ENCODE measurements at places on chromosomes 1 and 21.

DNA sequence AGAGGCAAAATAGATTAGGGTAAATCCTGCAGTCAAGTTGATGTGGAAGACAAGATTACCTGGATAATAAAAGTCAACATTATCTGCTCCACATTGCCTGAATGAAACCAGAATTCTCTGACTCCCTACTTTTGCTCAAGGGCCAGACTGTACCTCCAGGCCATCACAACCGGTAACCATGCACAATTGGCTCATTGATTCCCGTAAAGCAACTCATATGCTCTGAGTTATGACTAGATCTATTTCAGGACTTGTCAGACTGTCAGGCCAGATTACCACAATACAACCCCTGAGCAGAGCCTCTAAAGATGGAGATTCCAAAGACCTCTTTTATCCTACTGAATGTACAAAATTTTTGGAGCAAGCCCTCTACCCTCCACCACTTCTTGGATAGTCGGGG is 90.4 kb downstream of the ODF2L start:
- DNase-seq: no peak

GRCh38 chr1:111227851-111228747 is 586 bp downstream of the CHI3L2 start:
- DNase-seq: no peak

DNA sequence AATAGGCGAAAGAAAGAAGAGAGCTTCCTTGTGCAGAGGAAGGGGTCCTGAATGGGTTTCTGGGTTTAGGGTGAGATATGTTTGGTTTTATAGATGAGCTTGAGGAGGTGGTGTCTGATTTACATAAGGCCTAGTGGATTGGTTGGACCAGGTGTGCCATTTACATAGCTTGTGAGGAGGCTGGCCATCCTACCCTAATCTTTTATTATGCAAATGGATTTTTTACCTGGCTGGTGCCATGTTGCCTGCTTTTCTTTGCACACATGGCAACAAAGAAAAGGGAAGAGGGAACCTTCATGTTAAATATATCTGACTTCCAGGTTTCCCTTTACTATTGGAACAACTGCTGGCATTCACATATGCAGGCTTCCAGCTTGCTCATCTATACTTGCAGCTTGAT is 585.3 kb downstream of the PTPRU start:
- DNase-seq: no peak

DNA sequence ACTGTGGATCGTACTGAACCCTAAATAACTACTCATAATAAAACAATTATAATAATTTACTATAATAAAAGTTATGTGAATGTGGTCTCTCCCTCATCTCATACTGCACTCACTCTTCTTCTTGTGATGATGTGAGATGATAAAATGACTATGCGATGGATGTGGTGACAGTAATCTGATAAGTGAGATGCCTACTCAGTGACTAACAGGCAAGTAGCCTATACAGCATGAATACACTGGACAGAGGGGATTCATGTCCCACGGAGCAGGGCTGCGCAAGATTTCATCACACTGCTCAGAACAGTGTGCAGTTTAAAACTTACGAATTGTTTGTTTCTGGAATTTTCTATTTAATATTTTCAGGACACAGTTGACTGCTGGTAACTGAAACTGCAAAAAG is 304.0 kb downstream of the DUSP10 start:
- DNase-seq: no peak

DNA sequence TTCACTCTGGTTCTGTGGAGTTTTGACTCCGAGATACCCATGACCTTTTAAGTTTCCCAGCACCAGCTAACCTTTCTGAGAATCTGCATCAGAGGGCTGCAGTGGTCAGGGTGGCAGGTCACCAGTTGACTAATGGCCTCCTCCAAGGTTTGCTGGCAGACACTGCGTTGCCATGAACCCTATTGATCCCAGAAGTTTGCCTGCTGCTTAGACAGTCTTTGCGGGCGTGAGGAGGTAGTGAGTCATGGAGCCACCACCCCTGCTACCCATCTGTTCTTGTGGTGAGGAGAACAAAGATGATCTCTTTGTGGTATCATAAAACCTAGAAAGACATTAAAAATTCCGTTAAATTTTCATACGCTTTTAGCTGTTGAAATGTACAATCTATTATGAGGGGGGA is 180.4 kb downstream of the FGGY start:
- DNase-seq: no peak

GRCh38 chr1:158028969-158029368 is 35.5 kb downstream of the KIRREL1 start:
- DNase-seq: no peak

DNA sequence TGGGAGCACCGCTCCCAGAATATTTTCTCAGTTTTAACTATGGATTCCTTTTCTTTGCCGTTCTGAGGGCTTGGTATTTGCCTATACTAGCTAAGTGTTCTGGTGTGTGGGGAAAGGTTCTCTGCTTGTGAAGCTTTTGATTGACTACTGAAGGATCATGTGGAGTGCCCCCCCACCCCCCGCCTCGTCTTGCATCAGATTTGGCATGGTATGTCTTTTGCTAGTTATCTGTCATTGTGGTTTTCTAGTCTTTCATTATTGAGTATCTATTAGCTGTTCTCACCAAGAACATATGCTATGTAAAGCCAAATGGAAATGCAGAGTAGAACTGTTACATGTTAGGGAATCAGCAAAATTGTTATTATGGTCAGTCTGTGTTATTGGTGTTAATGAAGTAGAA is 58.3 kb downstream of the MACF1 start:
- no peak for DNase-seq

DNA sequence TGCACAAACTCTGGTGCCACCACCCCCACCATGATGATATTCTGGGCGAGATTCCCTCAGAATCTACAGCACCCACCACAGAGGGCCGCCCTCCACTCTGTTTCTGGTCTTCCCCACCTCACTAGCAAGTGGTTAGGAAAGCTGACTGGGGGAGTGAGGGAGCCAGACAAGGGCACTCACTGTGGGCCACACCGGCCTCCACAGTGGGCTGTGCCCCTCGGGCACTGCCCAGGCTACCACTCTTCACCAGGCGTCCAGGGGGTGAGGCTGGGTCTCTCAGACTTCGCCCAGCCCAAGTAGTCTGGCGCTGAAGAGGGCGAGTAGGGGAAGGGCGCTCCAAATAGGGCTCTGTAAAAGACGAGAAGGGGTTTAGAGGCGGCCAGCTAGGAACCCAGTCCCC is 11.2 kb upstream of the GATAD2B start:
- no peak for DNase-seq

DNA sequence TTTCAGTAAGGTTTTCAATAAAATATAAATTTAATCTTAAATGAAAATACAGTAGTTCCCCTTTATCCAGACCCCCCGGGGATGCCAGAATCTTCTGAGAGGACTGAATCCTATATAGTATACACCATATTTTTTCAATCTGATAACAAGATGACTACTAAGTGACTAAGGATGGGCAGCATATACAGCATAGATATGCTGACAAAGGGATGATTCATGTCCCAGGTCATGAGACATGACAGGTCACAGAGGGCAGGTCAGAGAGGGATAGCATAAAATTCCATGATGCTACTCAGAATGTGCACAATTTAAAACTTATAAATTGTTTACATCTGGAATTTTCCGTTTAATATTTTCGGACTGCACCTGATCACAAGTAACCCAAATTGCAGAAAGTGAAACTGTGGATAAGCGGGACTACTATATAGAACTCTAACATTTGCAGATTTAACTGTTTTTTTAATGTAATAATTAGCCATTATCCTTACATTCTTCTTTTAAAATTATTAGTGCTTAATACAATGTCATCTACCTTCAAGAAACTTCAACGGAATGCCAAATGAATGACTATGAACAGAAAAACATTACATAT is 48.8 kb downstream of the LRRC40 start:
- no peak for DNase-seq

GRCh38 chr1:59308839-59309238 is 11.9 kb downstream of the FGGY start:
- DNase-seq: no peak

DNA sequence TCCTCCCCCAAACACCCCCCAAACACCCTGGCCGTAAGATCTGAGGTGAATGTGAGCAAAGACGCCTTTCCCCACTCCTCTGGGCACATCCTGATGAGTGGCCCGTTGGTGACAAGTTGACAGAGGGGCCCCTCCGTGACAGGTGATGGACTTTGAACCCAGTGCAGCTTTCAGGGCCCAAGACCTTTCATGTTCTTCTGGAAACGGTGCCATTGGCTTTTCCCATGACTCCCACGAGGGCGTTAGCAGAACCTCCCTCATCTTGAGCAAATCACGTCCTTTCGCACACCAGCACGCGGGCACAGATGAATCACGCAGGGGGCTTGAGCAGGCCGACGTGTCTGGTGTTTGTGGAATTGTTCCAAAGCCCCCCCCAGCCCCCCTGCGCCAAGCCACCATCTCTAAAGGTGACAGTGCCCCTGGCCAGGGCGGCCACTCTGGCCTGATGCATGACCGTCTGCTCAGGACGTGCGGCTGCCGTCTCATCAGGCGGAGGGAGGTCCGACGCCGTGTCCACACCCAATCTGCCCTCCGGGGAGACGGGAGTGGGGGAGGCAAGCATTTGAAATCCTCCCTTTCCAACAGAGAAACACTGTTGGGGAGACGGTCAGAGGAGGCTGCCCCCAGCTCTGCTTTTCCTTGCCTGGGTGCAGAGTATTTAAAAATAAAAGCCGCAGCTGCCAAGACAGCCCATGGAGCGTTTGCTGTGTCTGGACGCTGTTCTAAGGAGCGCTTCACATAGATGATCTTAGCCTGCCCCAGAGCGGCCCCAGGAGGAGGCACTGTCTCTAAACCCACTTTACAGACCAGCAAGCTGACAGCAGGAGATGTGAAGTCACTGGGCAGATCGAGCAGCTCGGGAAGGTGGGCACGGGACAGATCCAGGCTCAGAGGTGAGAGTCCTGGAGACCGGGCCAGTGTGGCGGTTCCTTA is 98.3 kb upstream of the ARHGEF16 start:
- DNase-seq: no peak

DNA sequence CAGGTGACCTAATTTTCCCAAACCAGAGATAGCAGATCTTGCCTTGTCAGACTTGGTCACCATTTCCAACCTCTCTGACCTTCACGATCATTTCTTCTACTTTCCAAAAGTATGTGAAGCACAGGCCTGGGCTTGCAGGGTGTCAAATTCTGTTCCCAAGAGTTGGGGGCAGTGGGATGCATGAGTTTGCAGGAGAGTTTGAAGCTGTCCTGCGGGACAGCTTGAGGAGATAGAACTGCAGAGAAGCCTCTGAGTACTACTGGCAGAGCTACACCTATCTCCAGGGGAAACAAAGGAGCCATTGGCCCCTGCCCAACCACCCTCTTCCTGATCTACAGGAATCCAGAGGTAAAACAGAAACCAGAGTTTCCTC is 11.3 kb downstream of the TXNIP start:
- DNase-seq: no peak

DNA sequence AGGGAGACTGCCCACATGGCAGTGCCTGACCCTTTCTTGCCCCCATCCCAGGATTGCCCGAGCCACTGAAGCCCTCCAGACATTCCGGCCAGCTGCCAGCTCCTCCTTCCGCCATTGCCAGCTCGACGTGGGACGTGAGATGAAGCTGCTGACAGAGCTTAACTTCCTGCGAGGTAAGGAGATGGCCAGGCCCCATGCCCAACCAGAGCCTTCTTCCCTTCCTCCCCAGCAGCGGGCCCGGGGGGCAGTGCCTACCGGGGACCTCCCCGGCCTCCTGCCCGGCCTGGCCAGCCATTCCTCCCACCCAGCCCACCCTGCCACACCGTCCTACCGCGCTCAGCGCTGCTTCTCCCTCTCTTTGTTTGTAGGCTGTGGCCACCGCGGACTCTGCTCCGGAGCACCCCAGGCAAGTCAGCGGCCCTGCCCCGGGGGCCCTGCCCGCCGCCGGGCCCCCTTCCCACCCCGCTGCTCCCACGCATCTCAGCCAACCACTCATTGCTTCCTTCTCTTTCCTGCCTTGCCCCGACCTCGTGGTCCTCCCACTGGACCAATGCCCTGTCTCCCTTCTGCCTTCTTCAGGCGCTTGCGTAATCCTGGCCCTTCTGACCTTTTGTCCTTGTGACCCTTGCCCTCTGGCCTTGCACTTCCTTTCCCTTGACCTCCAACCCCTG is 4.9 kb downstream of the TRIM46 start:
- no peak for DNase-seq

GRCh38 chr1:17826165-17826488 is 71.0 kb downstream of the ACTL8 start:
- peak; percentile 33 for DNase-seq

- DNase-seq: no peak
Observed at GRCh38 chr1:53390261-53390660, 62.4 kb upstream of the LRP8 start.

DNA sequence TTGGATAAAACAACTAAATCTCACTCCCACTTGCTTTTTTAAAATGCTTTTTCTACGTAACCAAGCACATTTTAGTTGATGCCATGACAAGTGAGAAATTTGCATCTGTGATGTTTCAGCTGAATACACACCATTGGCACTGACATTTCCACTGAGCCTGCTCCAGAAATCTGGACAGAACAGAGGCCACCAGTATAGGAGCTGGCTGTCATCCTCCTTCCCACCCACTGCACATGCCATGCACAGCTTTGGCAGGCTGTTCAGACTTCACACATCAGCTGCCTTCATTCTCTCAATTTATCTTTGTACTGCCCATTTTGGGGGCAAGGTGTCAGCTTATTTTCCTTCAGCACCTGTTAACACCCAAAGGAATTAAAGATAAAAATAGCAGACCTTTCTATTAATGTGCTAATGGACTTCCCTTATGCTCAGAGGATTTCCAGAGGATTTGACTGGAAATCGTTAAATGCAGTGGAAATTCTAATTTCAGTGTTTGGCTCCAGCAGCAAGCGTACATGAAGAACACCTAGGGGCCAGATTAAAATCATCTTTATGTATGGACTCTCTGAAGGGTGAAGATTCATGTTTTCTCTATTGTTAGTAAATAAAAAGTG is 12.9 kb upstream of the PODN start:
- DNase-seq: peak; percentile 47

GRCh38 chr1:32622806-32623681 is 27.3 kb downstream of the ZBTB8OS start:
- no peak for DNase-seq

DNA sequence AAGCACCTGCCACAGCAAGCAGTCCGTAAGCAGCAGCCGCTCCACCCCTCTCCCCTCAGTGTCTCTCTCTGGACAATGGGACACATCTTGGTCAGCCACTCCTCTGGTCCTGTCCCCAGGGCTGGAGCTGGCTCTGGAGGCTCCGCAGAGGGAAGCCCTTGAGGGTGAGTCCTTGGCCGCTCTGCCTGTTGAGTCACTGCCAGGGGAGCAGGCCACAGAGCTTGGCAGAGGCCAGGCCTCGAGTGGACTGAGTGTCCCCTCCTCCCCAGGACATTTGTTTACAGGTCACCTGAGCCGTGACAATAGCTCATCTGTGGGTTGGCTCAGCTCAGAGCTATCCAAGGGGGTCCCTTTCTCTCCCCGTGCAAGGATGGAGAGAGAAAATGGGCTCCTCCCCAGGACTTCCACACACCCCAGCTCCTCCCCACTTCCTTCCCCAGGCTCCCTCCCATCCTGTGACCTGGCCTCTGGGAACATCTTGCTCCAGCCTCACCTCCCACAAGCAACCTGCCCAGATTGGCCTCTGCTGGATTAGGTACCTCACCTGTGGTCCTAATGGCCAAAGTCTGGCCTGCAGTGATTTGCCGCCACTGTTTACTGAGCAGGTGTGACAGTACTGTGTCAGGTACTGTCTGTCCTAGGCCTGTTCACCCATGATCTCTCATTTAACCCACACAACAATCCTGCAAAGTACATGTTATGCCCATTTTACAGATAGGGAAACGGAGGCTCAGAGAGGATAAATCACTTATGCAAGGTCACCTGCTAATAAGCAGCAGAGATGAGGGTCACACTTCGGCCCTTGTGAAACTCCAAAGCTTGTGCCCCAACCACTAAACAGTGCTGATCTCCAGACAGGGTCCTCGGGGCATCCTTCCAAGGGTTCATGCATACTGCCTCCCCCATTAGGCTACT is 4.8 kb downstream of the FAM131C start:
- DNase-seq: no peak

Data from right hindlimb (tissue), 1 donor.